AG08395 (cell line): ENCODE measurements at places on chromosomes 2 and 18.
A peak's percentile ranks its signal among the peaks of the same experiment; 100 is the strongest.

- no peak for DNase-seq
These were observed 565.1 kb downstream of the ZEB2 start for GRCh38 chr2:143954844-143955243.

- no peak for DNase-seq
These were observed 160.7 kb downstream of the FSHR start for GRCh38 chr2:48993576-48993975.

- DNase-seq = no peak
These were observed 20.0 kb downstream of the SMC6 start for GRCh38 chr2:17733599-17733998.

GRCh38 chr2:148279216-148279615 lies 258.3 kb downstream of the MBD5 start:
- DNase-seq = no peak

GRCh38 chr2:172647439-172647838 lies 88.2 kb upstream of the RAPGEF4 start:
- peak; percentile 44 for DNase-seq

DNA sequence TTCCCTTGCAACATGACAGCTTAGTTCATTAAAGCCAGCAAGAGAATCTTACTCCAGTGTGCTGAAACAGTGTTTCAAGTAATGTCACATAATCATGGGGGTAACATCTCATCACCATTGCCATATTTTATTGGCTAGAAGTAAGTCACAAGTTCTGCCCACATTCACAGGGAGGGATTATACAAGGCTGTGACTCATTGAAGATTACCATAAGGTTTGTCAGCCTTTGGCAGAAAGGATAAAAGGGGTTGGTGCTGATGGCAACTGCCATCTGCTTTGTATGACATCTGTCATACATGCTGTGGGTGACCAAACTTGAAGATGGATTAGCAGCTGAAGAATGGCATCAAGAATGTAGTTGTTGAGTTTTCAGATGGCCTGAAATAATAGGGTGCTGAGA lies 61.2 kb downstream of the KCNE4 start:
- DNase-seq = peak; percentile 31

- DNase-seq = no peak
These were observed 48.0 kb downstream of the TCF7L1 start for GRCh38 chr2:85181134-85181631.

DNA sequence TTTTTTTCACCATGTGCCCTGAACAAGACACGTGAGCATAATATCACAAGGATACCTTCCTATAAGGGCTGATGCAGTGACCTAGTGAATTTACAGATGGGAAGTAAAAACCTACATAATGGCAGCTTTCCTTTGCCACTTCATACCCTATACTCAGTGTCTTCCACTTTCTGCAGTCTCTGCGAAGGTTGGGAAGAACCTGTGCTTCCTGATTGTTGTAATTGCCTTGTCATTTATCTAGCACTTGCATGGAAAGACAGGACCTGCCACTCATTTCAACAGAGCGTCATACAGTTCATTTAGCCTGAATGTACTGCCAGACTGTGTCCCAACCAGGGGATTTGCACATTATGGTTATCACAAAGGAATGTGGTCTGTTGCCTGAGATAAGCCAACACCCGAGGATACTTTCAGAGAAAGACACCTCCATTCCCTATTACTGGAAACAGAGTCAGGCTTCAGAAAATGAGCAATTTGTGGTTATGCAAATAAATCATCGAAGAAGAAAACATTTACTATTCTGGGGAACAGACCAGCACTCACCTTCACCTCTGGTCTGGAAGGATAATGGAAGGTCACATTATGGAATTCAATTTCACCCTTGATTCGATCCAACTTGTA lies 55.0 kb downstream of the ABCB11 start:
- DNase-seq = no peak

GRCh38 chr2:221002101-221002685 lies 569.9 kb downstream of the EPHA4 start:
- DNase-seq = no peak

DNA sequence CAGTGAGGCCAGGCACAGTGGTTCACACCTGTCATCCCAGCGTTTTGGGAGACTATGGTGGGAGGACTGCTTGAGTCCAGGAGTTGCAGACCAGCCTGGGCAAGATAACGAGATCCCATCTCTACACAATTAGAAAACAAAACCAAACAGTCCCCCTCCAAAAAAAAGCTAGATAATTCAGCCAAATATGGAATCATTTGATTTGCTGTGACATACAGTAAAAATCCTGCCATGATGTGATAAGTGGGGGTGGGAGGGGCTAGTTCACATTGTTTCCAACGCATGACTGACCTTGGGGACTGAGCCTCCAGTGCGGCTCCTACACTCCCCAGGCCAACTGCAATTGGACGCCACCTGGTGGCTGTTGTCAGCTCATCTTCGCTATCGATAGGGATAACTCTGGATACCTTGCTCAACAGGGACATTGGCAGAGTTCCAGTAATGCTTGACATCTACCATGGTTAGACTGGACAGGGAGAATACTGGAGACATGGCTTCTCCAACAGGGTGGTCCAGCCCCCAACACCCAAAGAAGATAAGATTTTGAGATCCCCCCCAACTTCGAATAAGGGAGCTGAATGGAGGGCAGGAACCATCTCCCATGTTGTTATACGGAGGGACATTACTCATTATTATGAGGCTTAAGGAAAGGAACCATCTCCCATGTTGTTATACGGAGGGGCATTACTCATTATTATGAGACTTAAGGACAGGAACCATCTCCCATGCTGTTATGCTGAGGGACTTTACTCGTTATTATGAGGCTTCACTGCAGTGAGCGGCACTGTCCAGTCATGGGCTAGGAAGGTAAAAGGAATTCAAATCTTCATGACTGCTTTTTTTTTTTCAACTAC lies 135.9 kb downstream of the TGIF1 start:
- peak; percentile 80 for DNase-seq

- peak; percentile 19 for DNase-seq
These were observed 1.4 kb downstream of the GPATCH11 start for GRCh38 chr2:37085731-37086147.

- DNase-seq = no peak
These were observed 117.4 kb upstream of the ID2 start for GRCh38 chr2:8564475-8564874.

GRCh38 chr2:36849265-36849664 lies 117.1 kb downstream of the STRN start:
- no peak for DNase-seq

GRCh38 chr2:101704046-101704466 lies 6.5 kb downstream of the MAP4K4 start:
- peak; percentile 82 for DNase-seq

DNA sequence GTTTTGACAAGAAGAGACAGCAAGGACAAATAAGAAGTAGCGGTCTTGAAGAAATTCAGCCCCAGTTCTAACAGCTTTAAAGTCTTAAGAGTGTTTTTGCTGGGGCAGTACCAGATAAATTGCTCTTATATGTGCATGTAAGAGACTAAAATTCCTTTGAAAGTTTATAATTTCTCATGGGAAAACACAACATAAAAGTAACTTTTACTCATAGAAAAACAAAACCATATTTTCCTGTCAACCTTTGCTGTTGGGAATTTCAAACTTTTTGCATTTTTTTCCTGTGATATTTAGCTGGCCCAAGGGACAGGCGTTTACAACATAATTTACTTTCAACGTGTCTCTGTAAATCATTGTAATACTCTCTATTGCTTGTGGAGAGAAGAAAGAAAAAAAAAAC lies 767.8 kb upstream of the ZEB2 start:
- peak; percentile 4 for DNase-seq

- DNase-seq = no peak
These were observed 9.0 kb downstream of the HNMT start for GRCh38 chr2:137973280-137973679.

- DNase-seq = peak; percentile 10
These were observed 49.6 kb upstream of the PTH2R start for GRCh38 chr2:208356846-208357574.

- DNase-seq = no peak
These were observed 193.9 kb upstream of the HS6ST1 start for GRCh38 chr2:128512379-128513115.
